ENCODE measurements at places on chromosomes 4 and X. TPM values are rescaled to one million over a fixed set of nuclear protein-coding genes. Genes with fewer than 3 reads are reported as not detected.
A peak's percentile ranks its signal among the peaks of the same experiment; 100 is the strongest.

The ANXA3 gene
- 0.72 TPM for total RNA-seq

GRCh38 chrX:136880003-136880451, 498 bp downstream of the RBMX start:
- H3K4me1 ChIP-seq = no peaks in the 10 kb centered on the region
- peak overlapping the region; percentile 87 for H3K27ac ChIP-seq
- no peaks in the 10 kb centered on the region for H3K27me3 ChIP-seq
- H3K4me3 ChIP-seq = peak overlapping the region; percentile 52

The SSX1 gene
- total RNA-seq = not detected

DNA sequence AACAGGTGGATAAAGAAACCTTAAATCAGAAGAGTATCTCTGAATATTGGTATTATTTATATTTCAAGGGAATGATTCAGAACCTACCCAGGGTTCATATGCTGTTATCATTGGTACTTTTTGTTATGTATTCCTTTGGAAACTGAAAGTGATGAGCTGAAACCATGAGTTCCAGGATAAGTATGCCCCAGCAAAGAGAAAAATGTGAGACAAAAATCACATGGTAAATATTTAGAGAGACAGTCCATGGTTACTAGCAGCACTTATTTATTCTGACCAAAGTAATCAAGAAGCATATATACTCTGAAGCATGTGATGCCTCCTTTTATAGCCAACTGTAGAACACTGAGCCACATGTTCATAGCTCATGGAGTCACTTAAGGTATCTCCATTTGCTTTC, 277.7 kb downstream of the ARAP2 start:
- no peaks in the 10 kb centered on the region for H3K27me3 ChIP-seq

- no peak overlapping the region for H3K27ac ChIP-seq
- no peak for DNase-seq
- H3K36me3 ChIP-seq = no peaks in the 10 kb centered on the region
- H3K4me3 ChIP-seq = no peak overlapping the region
Observed at GRCh38 chr4:26826721-26827120, 33.9 kb upstream of the STIM2 start.

Data from adrenal gland (tissue), 19 donors.